Right cardiac atrium (tissue), 5 donors: ENCODE measurements at places on chromosomes 6 and 20. TPM values are rescaled to one million over a fixed set of nuclear protein-coding genes. Genes with fewer than 3 reads are reported as not detected.

DNA sequence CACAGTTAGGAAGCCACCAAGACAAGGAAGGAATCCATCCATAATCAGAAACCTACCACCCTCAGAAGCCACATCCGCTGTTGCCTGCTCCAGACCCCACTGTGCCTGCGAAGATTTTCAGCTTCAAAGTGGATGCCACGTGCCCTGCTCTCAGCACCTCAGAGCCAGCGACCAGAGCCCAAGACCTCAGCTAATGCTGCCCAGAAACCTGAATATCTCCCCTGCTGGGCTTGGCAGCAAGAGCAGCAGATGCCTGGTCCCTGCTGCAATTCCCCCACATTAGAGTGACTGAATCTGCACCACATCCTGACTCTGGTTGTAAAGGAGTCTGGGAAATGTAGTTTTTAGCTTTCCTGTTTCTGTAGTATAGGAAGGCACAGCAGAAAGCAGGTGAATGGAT, 10.7 kb upstream of the ULBP3 start:
- no peak for DNase-seq

GRCh38 chr20:49248301-49248700, 29.1 kb downstream of the DDX27 start:
- no peak for DNase-seq

DNA sequence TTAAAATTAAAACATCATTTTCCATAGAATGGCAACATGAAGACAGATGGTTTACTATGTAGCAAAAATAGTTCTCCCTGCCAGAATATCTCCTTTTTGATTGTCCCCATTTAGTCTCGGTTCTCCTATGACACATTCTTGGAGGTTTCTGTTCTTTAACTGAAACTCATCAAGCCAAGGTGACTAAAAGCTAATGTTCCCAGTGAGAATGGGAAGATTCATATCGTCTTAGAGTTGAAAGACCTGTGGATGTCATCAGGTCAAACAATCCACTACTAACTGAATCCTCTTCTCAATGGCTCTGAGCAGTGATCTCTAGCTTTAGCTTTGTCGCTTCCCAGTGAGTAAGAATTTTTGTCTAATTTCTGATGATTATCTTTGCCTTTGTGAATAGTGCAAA, 1.3 kb upstream of the DOK5 start:
- DNase-seq, result no peak

Gene HCK
- total RNA-seq, result 5.1 TPM

Gene PGK2
- not detected for total RNA-seq
